A549 treated with AZD2906 at 1 μM for 4 hours (cell line): ENCODE measurements at places on chromosomes 3 and 15. TPM values are rescaled to one million over a fixed set of nuclear protein-coding genes. Genes with fewer than 3 reads are reported as not detected.

Gene SECISBP2L
- 5.7 to 9.2 TPM (median 7.9 TPM) in 5 replicates for total RNA-seq

Gene RBP2
- total RNA-seq: not detected in 5 replicates

Gene SCAMP5
- 10.2 to 12.5 TPM (median 12.0 TPM) in 5 replicates for total RNA-seq

Gene SMAD6
- 22.0 to 33.6 TPM (median 29.4 TPM) in 5 replicates for total RNA-seq

Gene HYAL1
- 0.39 to 0.84 TPM (median 0.54 TPM) in 5 replicates for total RNA-seq

Gene TRIM42
- total RNA-seq: not detected in 5 replicates

Gene TMCO5A
- total RNA-seq: not detected in 5 replicates

Gene ERC2
- 0.14 to 0.19 TPM in 2 of 5 replicates, not detected in the others for total RNA-seq

Gene ANKRD34C
- total RNA-seq: not detected in 5 replicates

Gene IGF2BP2
- 11.6 to 14.4 TPM (median 12.8 TPM) in 5 replicates for total RNA-seq

Gene ZCWPW2
- 0.03 TPM in 1 of 5 replicates, not detected in the others for total RNA-seq

Gene PLA2G4D
- total RNA-seq: not detected in 5 replicates

Gene TRIM69
- total RNA-seq: 2.8 to 5.8 TPM (median 4.5 TPM) in 5 replicates

Gene KNG1
- 0.03 TPM in 3 of 5 replicates, not detected in the others for total RNA-seq

Gene GPR62
- total RNA-seq: not detected in 5 replicates

Gene CPLX3
- total RNA-seq: not detected in 5 replicates

Gene JMJD7
- total RNA-seq: 2.7 to 3.4 TPM (median 3.0 TPM) in 5 replicates

Gene STAB1
- total RNA-seq: 0.07 to 0.18 TPM (median 0.16 TPM) in 5 replicates

Gene TRIP4
- total RNA-seq: 24.2 to 33.6 TPM (median 25.5 TPM) in 5 replicates

Gene NCKIPSD
- 8.7 to 13.5 TPM (median 11.4 TPM) in 5 replicates for total RNA-seq

Gene WDR82
- 47.3 to 50.5 TPM (median 50.3 TPM) in 5 replicates for total RNA-seq

Gene ABHD10
- 15.2 to 19.9 TPM (median 17.9 TPM) in 5 replicates for total RNA-seq

Gene PRR20G
- 1.4 to 2.8 TPM (median 2.6 TPM) in 5 replicates for total RNA-seq

Gene OCA2
- total RNA-seq: 0.28 to 0.41 TPM (median 0.38 TPM) in 5 replicates

Gene TRIM71
- 0.01 TPM in 2 of 5 replicates, not detected in the others for total RNA-seq

Gene CLRN1
- not detected in 5 replicates for total RNA-seq

Gene ITIH1
- not detected in 5 replicates for total RNA-seq

Gene WNT5A
- total RNA-seq: 0.59 to 1.3 TPM (median 0.95 TPM) in 5 replicates

Gene MOBP
- total RNA-seq: 0.02 to 0.18 TPM (median 0.10 TPM) in 5 replicates
